ENCODE measurements at places on chromosomes 13 and 19. TPM values are rescaled to one million over a fixed set of nuclear protein-coding genes. Genes with fewer than 3 reads are reported as not detected.

GRCh38 chr19:8097198-8097597 lies 44.6 kb downstream of the CCL25 start:
- H3K4me1 ChIP-seq, result no peaks in the 10 kb centered on the region
- DNase-seq, result no peak
- H3K27ac ChIP-seq, result no peak overlapping the region
- peaks cover 17% of the 10 kb centered on the region for H3K36me3 ChIP-seq
- H3K27me3 ChIP-seq, result no peaks in the 10 kb centered on the region

- no peak overlapping the region for H3K27ac ChIP-seq
- peaks cover 7% of the 10 kb centered on the region for H3K36me3 ChIP-seq
- H3K27me3 ChIP-seq, result no peaks in the 10 kb centered on the region
- no peak overlapping the region for H3K4me3 ChIP-seq
Measured at GRCh38 chr13:99347911-99348451, 40.8 kb upstream of the GPR183 start.

DNA sequence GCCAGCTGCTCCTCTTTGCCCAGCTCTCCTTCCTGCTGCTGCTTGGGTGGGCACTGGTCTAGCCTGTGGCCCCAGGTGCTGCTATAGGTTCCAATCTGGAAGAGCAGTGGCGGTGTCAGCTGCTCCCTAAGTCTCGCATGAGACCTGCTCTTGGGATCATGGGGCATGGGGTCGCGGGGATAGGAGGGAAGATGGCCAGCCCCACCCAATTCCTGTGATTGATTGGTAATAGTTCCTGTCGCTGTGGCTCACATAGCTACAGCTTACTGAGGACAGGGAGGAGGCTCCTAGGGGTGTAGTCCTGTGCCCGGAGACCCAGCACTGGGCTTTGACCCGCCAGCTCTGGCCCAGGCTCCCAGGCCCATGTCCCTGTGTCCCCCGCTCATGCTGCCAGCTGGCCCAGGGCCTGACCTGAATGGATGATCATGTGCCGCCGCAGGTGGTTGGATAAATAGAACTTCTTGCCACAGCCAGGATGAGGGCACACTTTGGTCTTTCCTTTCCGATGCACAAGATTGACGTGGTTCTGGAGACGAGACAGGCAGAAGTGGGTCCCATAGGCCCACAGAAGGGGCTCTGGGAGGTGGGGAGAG lies 4.5 kb upstream of the ELAVL3 start:
- H3K27ac ChIP-seq, result no peak overlapping the region
- H3K36me3 ChIP-seq, result no peaks in the 10 kb centered on the region
- peaks cover 8% of the 10 kb centered on the region for H3K4me1 ChIP-seq
- peak; percentile 51 for DNase-seq

DNA sequence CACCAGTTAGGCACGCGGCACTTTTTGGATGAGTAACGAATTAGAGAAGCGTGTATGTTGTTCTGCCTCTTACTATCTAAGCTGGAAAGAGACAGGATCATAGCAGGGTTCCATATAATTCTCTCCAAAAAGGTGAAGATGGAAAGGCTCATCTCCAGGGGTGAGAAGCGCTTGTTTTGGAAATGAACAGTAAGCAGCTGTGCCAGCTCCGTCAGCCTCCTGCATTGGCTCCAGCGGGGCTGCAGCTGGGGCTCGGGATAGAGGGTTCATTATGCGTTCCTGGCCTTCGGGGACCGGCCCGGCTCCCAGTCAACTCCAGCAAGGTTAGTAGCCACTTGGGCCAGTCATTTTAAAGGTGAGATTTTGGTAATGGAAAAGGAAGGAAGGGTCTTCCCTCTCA lies 155.5 kb downstream of the COL4A1 start:
- H3K27me3 ChIP-seq, result no peaks in the 10 kb centered on the region
- 0 out of 2 replicates have a peak, but pooled peaks cover 4% of the 10 kb centered on the region for H3K36me3 ChIP-seq
- no peak overlapping the region for H3K4me3 ChIP-seq

DNA sequence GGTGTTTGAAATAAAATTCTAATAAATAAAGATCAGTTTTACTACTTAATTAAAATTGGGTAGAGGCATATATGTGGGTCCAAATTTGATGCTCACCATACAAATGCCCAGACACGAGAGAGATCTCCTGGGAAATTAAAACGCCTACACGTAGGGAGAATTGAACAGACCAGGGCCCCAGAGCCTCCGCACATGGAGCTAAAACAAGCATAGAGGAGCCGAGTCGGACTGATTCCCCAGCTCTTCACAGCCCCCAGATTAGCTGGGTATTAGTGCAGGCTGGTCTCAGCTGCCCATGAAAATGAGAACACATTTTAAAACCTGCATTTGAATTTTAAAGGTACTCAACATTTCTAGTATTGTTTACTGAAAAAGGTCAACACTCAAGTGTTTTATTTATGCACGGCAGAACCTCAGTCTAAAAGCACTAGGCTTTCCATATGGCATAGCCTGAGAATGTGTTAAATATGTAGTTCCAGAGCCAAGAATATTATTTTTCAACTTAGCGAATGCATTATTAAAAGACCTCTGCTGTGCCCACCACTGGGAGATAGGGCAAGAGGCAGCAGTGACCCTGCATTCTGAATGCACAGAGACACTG lies 344.8 kb downstream of the ENOX1 start:
- no peak overlapping the region for H3K27ac ChIP-seq
- H3K27me3 ChIP-seq, result no peaks in the 10 kb centered on the region
- H3K4me1 ChIP-seq, result peaks cover 4% of the 10 kb centered on the region
- no peak overlapping the region for H3K4me3 ChIP-seq

DNA sequence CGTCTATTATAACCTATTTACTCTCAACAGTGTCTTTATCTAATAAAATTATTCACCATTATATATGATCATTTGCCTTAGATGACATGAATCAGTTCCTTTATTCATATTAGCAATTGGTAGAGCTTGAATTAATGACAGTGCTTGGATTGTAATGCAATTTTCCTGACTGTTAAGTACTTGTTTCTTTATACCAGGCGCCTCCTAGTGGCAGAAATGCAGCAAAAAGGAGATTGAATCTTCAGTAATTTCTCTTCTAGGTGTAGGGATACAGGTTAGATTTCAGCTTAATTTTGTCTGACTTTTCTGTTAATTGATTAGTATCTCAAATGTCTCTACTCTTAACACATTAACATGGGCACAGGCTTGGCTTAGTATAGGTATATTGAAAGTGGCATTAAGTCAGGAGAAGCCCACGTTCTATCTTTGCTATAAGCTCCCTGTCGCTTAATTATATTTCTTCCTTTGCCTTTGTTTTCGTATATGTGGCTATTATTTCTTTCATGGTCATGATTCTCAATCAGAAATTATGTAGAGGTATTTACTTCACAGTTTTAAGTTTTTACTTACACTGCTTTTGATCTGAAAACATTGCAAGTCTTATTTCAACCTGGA lies 9.1 kb upstream of the LHFPL6 start:
- no peak overlapping the region for H3K27ac ChIP-seq
- no peaks in the 10 kb centered on the region for H3K4me1 ChIP-seq
- peak; percentile 93 for DNase-seq
- no peaks in the 10 kb centered on the region for H3K27me3 ChIP-seq

GRCh38 chr13:21152251-21152899 lies 24.0 kb downstream of the SKA3 start:
- no peaks in the 10 kb centered on the region for H3K27me3 ChIP-seq
- peaks cover 27% of the 10 kb centered on the region for H3K4me1 ChIP-seq
- H3K4me3 ChIP-seq, result no peak overlapping the region
- DNase-seq, result peak; percentile 48

The SLITRK5 gene
- 1.6 TPM for total RNA-seq

The ADGRE2 gene
- total RNA-seq, result 2.4 TPM

The CACNG8 gene
- 3.9 TPM for total RNA-seq
